ENCODE measurements at places on chromosomes 1 and 21. TPM values are rescaled to one million over a fixed set of nuclear protein-coding genes. Genes with fewer than 3 reads are reported as not detected.

DNA sequence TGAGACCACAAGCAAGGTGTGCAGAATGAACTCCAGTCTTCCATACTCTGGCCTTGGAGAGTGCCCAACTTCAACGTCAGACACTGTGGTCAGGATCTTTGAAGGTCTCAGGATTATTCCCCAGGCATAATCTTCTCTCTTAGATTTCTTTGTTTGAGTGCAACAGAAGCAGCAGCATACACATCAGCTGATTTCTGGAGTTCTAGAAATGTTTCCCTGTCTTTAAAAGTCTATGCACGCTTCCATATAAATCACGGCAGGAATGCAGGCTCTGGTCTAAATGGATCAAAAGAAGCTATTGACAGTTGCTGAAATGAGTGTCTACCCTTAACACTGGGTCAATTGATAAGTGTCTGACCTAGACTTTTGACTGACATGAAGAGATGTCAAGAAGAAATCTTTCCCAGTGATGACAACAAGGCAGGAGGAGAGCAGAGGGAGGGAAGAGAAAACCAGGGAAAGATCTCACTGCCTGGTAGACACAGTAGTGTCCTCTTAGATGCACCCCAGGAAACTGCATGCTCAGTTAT, 279.7 kb downstream of the SPATA17 start:
- no peak overlapping the region for H3K4me3 ChIP-seq
- H3K36me3 ChIP-seq, result peaks cover 8% of the 10 kb centered on the region
- no peak for DNase-seq

DNA sequence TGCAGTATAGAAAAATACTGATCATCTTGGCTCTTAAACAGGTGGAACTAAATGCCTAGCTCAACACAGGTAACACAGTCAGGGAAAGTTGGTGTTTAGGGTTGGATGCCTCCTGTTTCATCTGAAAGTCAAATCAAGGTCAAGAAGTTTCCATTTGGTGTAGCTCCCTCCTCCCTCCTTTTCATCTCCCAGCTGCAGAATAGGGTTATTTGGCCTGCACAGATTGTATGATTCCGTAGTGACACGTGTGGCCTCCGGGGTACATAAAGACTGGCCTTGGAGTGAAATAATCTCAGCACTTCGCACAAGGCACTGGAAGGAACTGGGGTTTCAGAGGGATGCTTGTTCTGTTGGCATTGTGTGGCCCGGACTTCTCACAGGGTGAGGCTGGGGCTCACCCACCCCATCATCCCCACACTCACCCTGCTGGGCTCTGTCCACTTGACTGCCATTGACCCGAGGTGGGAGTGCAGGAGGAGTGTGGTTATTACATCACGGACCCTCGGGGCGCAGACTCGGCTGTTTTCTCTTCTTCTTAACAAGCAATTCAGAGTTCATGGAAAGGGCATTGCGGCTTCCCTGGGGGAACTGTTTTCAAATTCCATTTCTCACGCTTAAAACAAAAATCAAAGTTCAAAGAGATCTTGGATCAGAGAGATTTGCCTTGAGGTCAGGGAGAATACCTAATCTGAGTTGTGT, 18.4 kb downstream of the IGSF5 start:
- H3K4me1 ChIP-seq, result no peaks in the 10 kb centered on the region
- peaks cover 16% of the 10 kb centered on the region for H3K27me3 ChIP-seq
- no peak overlapping the region for H3K27ac ChIP-seq
- DNase-seq, result no peak
- H3K36me3 ChIP-seq, result no peaks in the 10 kb centered on the region
- H3K4me3 ChIP-seq, result no peak overlapping the region

DNA sequence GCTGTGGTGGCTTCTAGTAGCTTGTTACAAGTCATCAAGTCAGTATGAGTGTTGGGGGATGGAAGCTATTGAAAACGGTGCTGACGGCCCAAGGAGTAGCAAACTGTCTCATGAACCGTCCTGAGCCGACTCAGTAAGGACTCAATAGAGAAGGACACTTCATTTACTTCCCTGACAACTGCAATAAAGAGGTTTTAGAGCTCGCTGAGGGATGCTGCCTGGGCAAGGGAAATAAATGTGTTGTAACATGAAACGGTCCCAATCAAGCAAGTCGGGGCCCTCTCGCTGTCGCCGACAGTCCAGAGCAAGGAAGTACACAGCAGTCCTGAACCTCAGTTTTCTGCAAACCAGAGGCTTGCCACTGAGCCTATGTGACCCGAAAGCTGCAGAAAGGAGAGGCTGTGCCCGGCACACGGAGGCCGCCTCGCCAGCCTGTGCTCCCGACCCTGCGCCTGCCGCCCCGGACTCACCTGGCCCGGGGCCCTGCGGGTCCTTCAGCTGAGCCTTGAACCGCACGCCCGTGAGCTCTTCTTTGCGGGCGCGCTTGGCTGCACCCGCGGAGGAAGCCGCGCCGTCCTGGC, 423 bp downstream of the URB1 start:
- no peaks in the 10 kb centered on the region for H3K36me3 ChIP-seq
- H3K27me3 ChIP-seq, result peaks cover 5% of the 10 kb centered on the region
- H3K27ac ChIP-seq, result peak overlapping the region; percentile 87
- H3K4me3 ChIP-seq, result peak overlapping the region; percentile 88
- no peak for DNase-seq
- peaks cover 59% of the 10 kb centered on the region for H3K4me1 ChIP-seq

DNA sequence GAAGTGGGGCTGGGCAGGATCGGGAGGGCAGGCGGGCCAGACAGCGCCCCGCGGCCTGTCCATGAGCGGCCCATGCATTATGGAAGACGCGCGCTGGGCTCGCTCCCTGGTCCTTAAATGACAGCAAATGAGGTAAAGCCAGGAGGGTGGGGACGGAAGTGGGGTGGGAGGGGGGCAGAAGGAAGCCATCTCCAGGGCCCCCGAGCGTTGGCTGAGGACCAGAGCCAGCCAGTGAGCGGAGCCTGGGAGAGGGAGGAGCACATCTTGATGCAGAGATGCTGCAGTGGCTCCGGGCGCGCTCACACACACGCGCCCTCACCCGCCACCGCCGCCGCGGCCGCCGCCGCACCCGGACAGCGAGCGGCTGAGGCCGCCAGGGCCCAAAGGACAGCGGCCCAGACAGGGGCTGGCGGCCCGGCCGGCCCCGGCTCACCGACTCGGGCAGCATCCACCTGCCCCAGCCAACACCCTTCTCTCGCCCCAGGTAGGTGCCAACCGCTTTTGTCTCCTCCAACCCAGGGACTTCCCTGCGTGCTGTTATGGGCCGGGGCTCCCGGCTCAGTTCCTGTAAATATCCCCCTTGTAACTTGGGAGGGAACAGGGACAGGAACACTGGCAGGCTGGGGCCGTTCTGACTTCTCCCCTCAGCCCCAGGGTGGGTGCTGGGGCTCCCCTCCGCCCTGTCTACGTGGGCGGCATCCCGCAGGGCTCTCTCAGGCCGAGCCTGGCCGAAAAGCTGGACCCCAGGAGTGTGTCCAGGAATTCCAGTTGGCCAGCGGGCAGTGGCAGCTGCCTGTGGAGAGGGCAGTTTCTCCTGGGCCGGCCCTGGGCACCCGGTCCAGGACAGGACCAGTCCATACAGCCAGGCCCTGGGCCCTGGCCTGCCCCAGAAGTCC, at the start of gene CNTN2:
Gene CNTN2 (plus strand): TSS at position 302 of the 896 bp plus-strand sequence. CDS start 9,974 bp downstream, outside the sequence.
- no peak for DNase-seq
- peaks cover 59% of the 10 kb centered on the region for H3K27me3 ChIP-seq
- no peaks in the 10 kb centered on the region for H3K36me3 ChIP-seq
- H3K4me1 ChIP-seq, result no peaks in the 10 kb centered on the region

DNA sequence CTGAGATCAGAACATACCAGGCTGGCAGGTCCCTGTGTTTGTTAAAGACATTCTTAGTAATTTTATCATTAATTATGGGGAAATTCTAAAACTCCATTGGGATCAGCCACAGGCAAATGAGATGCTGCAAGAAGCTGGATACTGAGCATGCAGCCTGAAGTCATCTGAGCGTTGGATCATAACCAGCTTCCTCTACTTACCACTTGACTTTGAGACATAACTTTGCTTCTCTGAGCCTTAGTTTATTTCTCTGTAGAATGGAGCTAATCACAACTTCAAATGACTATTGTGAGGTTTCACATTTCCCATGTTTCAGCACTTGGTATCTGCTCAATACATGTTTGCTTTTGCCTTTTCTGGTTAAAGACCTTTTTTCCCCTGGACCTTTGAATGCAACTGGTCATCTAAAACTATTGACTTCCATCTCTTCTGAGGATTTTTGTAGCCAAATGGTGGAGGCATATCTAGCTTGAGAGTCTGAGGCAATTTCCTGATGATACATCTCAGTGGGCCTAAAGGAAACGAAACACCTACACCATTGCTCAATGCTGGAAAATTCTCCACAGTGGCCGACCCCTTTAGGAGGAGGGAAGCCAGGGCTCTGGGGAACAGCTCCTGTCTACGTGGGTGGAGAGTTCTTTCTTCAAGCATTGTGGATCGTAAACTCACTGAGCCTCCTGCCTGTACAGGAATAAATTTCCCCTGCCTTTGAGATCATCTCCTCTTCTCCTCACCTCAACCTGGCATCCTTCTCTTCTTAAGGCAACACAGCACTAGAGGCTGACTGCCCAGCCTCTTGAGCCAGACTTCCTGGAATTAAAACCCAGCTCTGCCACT, 109.1 kb upstream of the HOOK1 start:
- no peaks in the 10 kb centered on the region for H3K27me3 ChIP-seq
- no peaks in the 10 kb centered on the region for H3K4me1 ChIP-seq
- no peaks in the 10 kb centered on the region for H3K36me3 ChIP-seq
- no peak for DNase-seq

The PROX1 gene
- polyA plus RNA-seq, result not detected

The PARP1 gene
- 121 TPM for polyA plus RNA-seq

The NBPF6 gene
- polyA plus RNA-seq, result not detected

The CGN gene
- polyA plus RNA-seq, result 1.3 TPM
